ENCODE measurements at places on chromosomes 6 and 20. TPM values are rescaled to one million over a fixed set of nuclear protein-coding genes. Genes with fewer than 3 reads are reported as not detected.

Gene BFSP1
- 3.0 TPM for total RNA-seq

Gene GSTA2
- total RNA-seq, result not detected

Gene NOX3
- not detected for total RNA-seq

Gene CST1
- 0.28 TPM for total RNA-seq

Gene DEFB124
- not detected for total RNA-seq

Gene LGSN
- not detected for total RNA-seq

Gene SPAG4
- total RNA-seq, result 1.5 TPM

Gene RAB44
- 0.07 TPM for total RNA-seq

Gene EGFL8
- 6.0 TPM for total RNA-seq

Gene HLA-DQA2
- not detected for total RNA-seq

Gene HMGA1
- 301 TPM for total RNA-seq

Gene PDYN
- total RNA-seq, result not detected

Gene PNPLA1
- total RNA-seq, result 0.23 TPM

Gene SCRT2
- total RNA-seq, result not detected

Gene GABRR1
- total RNA-seq, result not detected

Gene RAET1G
- 30.8 TPM for total RNA-seq

Gene PTK6
- 0.70 TPM for total RNA-seq

Gene SAMD3
- total RNA-seq, result not detected

Gene CLPSL1
- not detected for total RNA-seq

Gene RSPH9
- total RNA-seq, result 0.23 TPM

Gene TJAP1
- 15.1 TPM for total RNA-seq

Gene PERP
- total RNA-seq, result 1,006 TPM

Gene ZFP57
- 1.3 TPM for total RNA-seq

Gene NKX2-4
- not detected for total RNA-seq

Gene SLC17A1
- not detected for total RNA-seq

Gene SERPINB1
- total RNA-seq, result 299 TPM

Gene SIRPA
- total RNA-seq, result 31.1 TPM

Gene CAPN11
- total RNA-seq, result not detected

Gene ZNF311
- 0.92 TPM for total RNA-seq

Gene GLP1R
- not detected for total RNA-seq

Gene PHACTR3
- total RNA-seq, result 13.6 TPM

Gene GSTA1
- 0.28 TPM for total RNA-seq

Gene SLC32A1
- total RNA-seq, result not detected

Gene HSPA1L
- total RNA-seq, result 0.14 TPM

Gene NQO2
- total RNA-seq, result 24.8 TPM

Gene DSE
- total RNA-seq, result 51.7 TPM

Gene DOK5
- not detected for total RNA-seq

Gene ROS1
- 0.65 TPM for total RNA-seq

Gene PSORS1C2
- total RNA-seq, result 0.33 TPM

Gene RAD21L1
- not detected for total RNA-seq

Gene CCN2
- total RNA-seq, result 16.1 TPM

Gene PCK1
- total RNA-seq, result not detected

Gene CCDC167
- total RNA-seq, result 43.1 TPM

Gene C6orf118
- total RNA-seq, result not detected

Gene NRSN2
- 18.6 TPM for total RNA-seq

Gene JPH2
- 0.19 TPM for total RNA-seq

Gene CYP21A2
- 0.28 TPM for total RNA-seq
